Karpas-422 (cell line): ENCODE measurements at places on chromosomes 12 and 14.

DNA sequence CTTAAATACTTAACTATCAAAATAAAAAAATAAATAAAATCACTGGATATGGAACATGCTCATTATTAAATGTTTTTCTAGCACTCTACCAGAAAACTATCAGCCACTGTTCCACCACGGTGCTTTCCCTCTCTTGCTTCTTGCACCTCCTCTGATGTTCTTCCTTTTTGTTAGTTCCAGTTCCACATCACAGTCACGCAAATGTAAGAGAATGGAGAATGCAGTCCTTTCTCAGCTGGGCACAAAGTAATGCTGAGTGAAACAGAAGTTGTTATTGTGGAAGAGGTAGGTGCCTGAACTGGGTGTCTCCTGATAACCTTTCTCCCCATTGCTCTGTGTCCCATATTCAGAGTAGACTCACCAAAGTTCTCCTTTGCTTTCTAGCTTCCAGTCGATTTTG lies 1116.9 kb upstream of the TMEM132C start:
- no peak for DNase-seq

- DNase-seq: peak; percentile 6
Measured at GRCh38 chr12:92149563-92149962, 3.9 kb upstream of the BTG1 start.

DNA sequence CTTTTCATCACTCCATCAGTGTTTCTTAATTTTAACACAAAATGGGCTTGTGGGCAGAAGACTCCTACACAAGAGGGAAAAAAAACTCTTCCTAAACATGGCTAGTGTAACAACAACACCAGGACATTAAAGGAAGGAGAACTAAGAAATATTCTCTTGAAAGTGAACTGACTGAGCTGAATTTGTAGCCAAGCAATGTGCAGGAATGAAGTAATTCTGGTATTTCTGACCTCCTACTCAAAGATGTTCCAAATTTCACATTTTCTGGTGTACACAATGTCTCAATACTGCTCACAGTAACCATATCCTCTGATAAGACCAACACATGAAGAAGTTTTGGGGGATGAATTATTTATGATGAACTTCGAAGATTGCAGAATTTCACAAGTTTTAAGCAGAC lies 357.3 kb downstream of the DUSP6 start:
- DNase-seq: no peak

DNA sequence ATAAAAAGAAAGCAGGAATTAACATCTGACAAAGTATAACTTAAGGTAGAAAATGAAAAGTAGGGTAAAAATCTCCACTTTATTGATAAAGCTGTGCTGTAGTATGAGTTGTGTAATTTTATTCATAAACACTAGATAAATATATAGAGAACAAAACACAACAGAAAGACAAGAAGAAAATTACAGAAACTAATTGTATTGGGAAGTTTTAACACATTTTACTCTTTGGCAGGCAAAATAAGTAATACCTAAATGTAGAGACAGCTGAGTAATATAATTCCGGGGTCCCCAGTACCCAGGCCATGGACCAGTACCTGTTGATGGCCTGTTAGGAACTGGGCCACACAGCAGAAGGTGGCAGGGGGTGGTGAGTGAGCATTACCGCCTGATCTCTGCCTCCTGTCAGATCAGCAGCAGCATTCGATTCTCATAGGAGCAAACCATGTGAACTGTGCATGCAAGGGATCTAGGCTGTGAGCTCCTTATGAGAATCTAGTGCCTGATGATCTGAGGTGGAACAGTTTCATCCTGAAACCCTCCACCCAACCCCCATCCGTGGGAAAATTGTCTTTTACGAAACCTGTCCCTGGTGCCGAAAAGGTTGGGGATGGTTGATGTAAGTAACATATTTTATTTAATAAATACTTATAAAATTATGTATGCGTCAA lies 84.4 kb upstream of the ETV6 start:
- DNase-seq: no peak

DNA sequence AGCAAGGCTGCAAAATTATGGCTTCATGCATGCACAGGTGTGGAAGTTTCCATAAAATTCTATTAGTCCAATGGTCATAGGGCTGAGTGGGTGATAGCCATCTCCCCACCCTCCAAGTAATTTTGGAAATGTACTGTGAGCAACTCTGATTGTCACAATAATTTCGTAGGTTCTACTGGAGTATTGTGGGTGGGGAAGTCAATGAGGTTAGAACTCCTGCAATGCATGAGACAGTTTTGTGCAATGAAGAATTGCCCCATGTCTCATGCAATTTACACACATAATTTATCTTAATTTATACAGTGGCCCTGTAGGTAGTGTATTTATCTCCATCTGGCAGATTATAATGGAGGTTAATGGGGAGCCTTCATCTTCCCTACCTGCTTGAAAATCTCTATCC lies 20.5 kb downstream of the IFNG start:
- no peak for DNase-seq

DNA sequence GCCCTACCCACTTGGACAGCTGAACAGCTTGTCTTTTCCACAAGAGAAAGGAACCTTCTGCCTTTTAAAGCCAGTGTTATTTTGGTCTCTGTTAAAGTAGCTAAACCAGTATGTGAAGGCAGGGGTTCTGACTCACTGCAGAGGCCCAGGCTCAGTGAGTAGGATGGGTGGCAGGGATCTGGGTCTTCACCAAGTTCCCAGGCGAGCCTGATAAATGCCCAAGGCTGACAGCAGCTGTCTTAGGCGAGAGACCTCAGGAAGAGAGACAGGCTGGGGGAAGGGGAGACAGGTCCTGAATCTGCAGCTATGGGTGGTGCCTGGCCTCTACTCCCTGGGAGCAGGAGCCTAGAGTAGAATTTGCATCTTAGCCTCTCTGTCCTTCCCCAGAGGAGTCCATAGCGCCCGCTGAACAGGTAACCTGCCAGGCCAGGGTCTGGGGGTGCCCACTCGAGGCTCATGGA lies 18.1 kb upstream of the KIF26A start:
- DNase-seq: no peak

DNA sequence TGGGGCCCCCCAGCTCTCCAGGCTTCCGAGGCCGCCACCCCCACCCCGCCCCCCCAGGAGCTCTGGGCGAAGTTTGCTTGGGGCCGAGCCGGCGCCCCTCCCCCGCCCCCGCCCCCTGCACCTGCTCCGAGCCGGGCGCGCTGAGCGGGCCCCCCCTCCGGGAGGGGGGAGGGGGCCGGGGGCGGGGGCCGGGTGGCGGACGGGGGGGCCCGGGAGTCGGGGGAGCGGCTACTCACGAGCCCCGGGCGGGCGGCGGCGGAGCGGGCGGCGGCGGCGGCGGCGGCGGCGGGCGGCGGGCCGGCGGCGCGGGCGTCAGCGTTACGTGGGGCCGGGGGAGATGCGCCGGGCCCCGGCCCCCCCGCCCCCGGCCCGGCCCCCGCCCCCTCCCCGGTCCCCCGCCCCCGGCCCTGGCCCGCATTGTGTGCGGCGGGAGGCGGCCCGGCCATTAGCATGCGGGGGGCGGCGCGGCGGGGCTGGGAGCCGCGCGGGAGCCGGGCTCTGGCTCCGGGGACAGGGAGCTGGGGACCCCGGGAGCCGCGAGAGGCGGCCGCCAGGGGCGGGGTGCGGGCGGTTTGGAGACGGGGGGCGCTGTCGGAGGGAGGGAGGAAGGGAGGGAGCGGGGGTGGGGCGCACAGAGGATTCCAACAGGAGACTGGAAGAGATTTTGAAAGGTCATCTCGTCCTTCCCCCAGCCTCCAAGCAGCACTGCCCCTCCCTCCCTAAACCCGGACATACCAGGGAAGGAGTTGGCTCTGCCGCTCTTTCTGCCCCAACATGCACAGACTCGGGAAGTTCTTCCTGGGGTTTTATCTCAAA lies at the start of gene ZNF219:
Gene ZNF219 (minus strand): TSS at position 580 of the 816 bp plus-strand sequence. CDS start 5,064 bp downstream, outside the sequence.
- no peak for DNase-seq

DNA sequence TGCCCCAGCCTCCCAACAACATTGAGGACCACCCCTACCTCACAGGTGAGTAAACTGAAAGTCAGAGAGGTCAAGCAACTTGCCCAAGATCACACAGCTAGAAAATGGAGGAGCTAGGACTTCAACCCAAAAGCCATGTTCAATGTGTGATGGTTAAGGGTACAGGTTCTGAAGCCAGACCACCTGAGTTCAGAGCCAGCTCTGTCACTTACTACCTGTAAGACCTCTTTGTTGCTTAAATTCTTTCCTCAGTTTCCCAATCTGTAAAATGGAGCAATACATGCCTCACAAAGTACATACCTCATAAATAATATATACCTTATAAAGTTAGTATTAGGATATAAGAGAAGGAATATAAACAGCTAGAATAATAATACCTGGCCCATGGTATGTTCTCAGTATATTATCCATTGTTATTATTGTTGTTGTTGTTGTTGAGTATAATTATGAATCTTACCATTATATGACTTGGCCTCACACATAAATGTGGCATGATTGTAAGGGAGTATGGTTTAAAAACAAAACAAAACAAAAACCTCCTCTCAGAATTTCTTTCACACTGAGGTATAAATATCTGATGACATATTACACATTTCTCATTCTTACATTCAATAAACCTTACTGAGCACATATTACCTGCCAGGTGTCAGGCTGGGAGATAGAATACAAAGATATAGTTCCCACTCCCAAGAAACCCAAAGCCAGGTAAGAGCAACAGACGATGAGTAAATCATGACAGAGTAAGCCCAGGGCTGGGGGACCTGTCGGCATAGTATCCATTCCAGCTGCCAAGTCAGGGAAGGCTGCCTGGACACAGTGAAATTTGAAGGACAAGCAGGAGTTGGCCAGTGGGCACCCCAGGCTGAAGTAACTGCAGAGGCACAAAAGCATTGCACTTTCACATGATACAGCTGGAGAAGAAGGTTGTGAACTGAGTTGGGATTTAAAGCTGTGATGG lies 19.6 kb downstream of the CMKLR1 start:
- no peak for DNase-seq

DNA sequence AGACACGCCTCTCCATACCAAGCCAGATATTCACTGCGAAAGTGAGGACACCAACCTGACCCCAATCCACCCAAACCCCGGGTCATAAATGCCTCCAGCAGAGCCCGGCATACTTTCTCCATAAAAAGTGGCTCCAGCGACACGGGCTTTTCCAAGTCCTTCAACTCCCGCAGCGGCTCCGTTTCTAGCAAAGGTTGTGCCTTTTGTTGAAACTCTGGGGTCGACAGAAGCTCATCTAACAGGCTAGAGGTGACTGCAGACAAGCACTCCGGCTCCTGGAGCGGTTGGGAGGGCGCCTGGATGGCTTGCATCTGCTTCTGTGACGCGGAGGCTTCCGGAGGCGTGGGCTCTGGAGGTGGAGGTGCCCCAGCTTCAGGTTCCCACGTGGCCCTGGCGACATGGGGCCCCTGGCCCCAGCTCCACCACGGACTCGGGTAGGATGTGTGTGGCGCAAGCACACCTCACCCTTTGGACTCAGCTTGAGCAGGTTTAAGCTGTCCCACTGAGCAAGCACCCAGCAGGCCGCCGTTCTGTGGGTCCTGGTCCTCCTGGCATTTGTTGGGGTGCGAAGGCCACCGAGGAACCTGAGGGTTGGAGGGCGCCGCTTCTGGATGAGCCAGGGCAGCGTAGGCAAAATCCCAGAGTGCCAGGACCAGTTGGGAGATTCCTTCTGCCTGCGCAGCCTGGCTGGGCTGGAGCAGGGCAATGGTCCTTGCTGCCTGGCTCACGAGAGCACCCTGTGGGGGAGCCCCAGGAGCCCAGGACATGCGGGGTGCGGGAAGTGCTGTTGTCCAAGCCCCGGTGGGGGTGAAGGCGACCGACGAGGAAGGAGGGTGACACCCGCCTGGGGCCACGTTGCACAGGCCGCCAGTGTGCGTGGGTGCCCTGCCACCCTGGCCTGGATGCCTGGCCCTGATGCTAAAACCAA lies 186.3 kb downstream of the ALG10 start:
- DNase-seq: no peak

DNA sequence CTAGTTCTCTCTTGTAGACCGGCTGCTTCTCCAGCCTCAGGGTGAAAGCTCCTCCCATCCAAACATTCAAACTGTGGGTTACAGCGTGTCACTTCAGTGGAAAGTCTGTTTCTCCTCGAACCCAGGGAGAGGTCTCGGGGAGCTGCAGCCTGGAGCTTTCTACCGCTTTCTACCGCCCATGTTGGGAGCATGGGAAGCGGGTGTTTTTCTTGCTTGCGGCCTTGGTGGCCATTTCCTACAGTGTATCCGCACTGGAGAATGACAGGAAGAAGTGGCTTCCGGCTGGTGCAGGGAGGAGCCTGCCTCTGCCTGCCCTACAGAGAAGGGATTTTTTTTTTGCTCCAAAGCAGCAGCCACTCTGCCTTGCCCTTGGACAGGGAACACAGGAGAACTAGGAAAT lies 21.2 kb downstream of the ZFP36L1 start:
- no peak for DNase-seq

- DNase-seq: no peak
Measured at GRCh38 chr12:63922474-63922873, 78.0 kb downstream of the SRGAP1 start.

DNA sequence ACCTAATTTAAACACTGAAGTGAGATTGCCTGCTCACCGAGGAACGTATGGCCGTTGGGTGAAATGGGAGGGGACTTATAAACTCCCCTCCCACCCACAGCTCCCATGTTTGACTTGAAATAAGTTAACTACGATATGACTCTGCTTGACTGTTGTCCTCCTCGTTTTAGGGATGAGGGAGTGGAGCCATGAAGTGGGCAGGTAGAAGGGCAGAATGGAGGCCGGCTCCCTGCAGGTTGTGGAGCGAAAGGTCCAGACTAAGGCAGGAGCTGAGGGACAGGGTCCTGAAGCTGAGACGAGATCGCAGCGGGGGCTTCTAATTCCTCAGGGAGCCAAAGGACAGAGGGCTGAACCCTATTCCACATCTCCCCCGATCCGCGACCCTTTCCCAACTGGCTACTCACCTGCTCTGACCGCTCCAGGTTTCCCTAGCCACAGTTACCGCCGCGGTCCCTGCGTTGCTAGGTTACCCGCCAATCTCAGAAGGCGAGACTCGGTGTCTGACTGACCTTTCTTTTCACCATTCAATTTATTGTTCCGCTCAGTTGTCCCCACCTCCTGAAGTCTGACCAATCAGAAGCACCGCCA lies 577 bp upstream of the TPCN1 start:
- DNase-seq: peak; percentile 54

- no peak for DNase-seq
Measured at GRCh38 chr12:23556661-23557060, 392.8 kb downstream of the SOX5 start.

DNA sequence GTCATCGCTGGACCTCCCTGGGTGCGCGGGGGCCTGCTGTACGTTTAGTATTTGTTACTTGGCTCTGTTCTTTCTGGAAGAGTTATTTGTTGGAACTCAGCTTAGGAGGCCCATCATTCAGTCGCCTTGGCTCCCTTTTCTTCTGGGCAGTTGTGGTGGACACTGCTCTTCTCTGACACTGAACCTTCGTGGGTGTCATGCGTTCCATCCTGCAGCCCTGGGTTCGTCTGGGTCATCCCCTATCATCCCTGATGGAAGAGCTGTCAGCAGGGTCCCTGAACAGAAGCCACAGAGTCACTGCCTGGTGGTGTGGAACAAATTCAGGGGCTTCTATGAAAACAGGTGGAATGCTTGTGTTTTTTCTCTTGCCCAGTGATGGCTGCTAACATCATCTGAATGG lies 52.9 kb upstream of the SCN8A start:
- DNase-seq: no peak
